Endothelial cell of umbilical vein (primary cell): ENCODE measurements at places on chromosomes 11 and 22. TPM values are rescaled to one million over a fixed set of nuclear protein-coding genes. Genes with fewer than 3 reads are reported as not detected.

NNMT gene
- polyA plus RNA-seq, result 454 and 506 TPM in 2 replicates

IZUMO1R gene
- polyA plus RNA-seq, result not detected in 2 replicates

CARNS1 gene
- 0.14 and 0.27 TPM in 2 replicates for polyA plus RNA-seq

RIC3 gene
- polyA plus RNA-seq, result not detected in 2 replicates

TBC1D22A gene
- polyA plus RNA-seq, result 23.2 and 26.1 TPM in 2 replicates
